ENCODE measurements at places on chromosomes 12 and 14.

DNA sequence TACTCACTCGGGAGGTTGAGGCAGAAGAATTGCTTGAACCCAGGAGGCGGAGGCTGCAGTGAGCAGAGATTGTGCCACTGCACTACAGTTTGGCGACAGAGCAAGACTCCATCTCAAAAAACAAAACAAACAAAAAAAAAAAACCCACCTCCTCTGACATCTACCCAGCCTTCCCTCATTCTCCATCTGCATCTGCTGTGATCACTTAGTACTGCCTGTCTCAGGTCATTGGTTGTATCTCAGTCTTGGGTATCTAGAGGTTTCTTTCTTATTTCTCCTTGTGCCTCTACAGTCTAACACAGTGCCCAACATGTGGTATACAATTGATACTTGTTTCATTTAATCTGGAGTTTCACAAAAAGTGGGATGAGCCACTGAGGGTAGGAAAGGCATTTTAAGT, 5.3 kb downstream of the LTBP2 start:
- no peak for DNase-seq

DNA sequence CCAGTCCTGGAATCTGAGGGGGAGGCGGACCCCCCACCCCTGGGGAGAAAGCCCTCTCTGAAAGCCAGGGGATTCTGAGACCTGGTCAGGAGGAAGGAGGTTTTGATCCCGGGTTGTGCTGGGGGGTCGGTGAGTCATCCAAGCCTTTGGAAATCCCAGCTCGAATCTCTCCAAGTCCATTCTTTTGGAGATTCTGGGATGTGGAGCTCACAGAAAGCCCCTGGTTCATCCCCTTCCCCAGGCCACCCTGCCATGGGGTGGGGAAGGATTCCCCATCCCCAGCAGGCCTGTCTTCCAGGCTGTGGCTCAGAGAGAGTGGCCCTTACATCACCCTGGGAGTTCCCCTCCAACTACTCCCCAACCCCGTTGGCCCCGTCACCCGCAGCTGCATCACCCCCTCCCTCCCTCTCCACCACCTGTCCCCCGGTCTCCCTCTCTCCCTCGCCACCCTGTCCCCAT, 14.3 kb downstream of the EXOC3L4 start:
- no peak for DNase-seq

DNA sequence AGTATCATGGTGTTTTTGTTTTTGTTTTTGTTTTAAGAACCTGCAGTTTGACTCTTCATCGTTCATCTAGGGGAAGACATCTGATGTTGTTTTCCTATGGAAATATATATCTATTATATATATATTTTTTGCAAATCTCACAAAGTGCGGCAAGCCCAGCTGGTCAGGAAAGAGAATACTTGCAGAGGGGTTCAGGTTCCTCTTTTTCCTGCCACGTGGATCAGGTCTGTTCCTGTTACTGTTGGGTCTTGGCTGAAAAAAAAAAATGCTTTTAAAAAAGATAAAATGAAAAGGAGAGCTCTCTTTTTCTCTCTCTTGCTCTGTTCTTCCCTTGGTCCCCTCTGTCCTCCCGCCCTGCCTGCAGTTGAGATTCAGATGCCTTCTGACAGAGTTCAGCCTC, 179.4 kb upstream of the BCL2L14 start:
- no peak for DNase-seq

GRCh38 chr14:105034315-105035039, 13.6 kb upstream of the CDCA4 start:
- DNase-seq, result no peak

DNA sequence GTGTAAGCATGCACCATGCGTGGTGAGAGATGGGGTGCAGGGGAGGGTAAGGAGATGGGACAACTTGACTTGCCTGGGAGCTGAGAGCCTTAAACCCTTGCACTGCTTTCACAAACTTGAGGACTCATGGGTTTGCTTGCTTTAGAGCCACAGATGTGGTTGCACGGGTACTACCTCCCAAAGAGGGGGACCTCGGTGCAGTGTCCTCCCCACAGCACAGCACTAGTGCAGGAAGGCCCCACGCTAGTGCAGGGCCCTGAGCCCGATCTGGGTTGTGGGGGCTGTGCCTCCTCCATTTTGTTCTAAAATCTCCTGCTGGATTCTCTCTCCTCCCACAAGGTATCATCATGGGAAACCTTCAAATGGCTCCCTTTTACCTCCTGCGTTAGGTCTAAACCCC, 11.2 kb downstream of the KRT72 start:
- no peak for DNase-seq

GRCh38 chr12:15446807-15447206, 124.5 kb downstream of the PTPRO start:
- DNase-seq, result no peak

- DNase-seq, result no peak
Observed at GRCh38 chr14:54651649-54652048, 84.7 kb downstream of the SAMD4A start.
